ENCODE measurements at places on chromosomes 11 and 22. TPM values are rescaled to one million over a fixed set of nuclear protein-coding genes. Genes with fewer than 3 reads are reported as not detected.

The INTS4 gene
- total RNA-seq = 51.2 TPM

GRCh38 chr11:59691156-59691555 is 22.3 kb upstream of the PATL1 start:
- no peak for DNase-seq
- H3K36me3 ChIP-seq = no peaks in the 10 kb centered on the region
- H3K4me3 ChIP-seq = no peak overlapping the region
- no peaks in the 10 kb centered on the region for H3K4me1 ChIP-seq
- peaks cover 34% of the 10 kb centered on the region for H3K27me3 ChIP-seq
- no peak overlapping the region for H3K27ac ChIP-seq

DNA sequence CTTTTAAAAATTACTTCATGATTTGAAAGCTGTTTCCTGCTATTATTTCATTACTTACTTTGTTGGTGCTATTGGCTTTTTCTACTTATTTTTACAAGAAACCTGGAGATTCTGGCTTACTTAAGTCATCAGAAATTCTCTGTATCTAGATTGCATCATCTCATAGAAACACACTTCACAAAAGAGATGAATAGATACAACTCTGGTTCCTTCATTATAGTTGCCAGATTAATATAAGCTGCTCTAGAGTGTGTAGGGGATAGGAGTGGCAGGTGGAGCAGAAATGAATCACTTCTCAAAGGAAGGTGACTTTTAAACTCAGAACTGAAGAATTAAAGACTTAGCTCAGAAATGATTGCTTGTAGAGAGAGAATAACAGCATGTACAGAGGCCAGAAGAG is 20.0 kb downstream of the CYP2R1 start:
- H3K27ac ChIP-seq = no peak overlapping the region
- peaks cover 4% of the 10 kb centered on the region for H3K4me1 ChIP-seq

DNA sequence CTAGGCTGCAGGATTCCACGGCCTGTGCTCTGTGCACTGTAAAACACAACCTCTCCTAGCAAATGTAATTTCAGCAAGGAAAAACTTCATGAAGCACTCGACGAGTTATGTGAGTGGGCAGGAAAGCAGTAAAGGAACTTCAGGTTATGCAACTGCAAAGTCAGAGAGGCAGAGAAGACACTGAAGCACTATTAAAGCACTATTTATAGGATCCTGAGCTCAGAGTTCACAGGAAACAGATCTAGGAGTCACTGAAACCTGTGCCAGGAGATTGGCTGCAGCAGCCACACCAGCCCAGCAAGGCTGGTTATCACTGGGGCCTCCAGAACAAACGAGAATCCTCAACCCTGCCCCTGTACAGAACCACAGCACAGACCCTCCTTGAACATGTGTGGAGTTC is 2.5 kb downstream of the SMIM35 start:
- H3K36me3 ChIP-seq = peaks cover 16% of the 10 kb centered on the region
- no peak for DNase-seq
- H3K4me3 ChIP-seq = no peak overlapping the region

DNA sequence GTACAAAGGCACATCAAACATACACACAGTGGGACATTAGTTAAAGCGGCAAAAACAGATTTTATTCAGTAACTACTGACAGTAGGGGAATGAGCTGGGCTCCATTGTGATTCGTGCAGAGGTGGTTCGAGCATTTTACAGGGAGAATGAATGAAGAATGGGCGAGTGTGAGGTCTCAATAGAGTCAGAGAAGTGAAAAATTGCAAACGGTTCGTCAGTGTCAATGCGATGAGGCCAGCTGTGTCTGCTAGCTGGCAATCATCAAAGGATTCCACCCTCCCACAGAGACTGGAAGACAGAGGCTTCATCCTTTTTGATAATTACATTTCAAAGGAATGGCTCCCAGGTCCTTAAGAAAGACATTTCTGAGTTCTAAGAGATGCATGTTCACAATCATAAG is 17.4 kb downstream of the OR4D9 start:
- H3K27ac ChIP-seq = no peak overlapping the region
- no peak overlapping the region for H3K4me3 ChIP-seq
- H3K27me3 ChIP-seq = peaks cover 6% of the 10 kb centered on the region
- no peaks in the 10 kb centered on the region for H3K4me1 ChIP-seq

The LYVE1 gene
- total RNA-seq = not detected

DNA sequence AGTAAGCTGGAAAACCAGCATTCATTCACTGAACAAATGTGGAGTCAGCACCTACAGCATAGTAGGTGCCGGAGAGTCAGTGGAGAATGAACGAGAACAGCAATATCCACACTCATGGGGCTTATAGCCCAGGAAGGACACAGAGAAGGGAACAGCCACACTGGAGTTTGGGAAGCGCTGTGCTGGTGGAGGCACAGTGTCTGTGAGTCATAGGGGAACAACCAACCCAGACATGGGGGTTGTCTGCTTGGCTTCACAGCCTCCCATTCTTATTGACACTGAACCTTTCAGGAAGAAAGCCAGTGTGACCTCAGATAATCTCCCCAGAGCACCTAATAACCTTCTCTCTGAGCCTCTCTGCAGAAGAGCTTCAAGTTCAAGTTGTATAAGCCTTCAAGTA is 56.6 kb upstream of the UBASH3B start:
- H3K36me3 ChIP-seq = no peaks in the 10 kb centered on the region
- H3K4me1 ChIP-seq = no peaks in the 10 kb centered on the region
- H3K27me3 ChIP-seq = peaks cover 5% of the 10 kb centered on the region
- no peak overlapping the region for H3K27ac ChIP-seq
- DNase-seq = no peak
- no peak overlapping the region for H3K4me3 ChIP-seq
